CD4-positive, CD25-positive, alpha-beta regulatory T cell (primary cell): ENCODE measurements at places on chromosomes 5 and 9. TPM values are rescaled to one million over a fixed set of nuclear protein-coding genes. Genes with fewer than 3 reads are reported as not detected.
A peak's percentile ranks its signal among the peaks of the same experiment; 100 is the strongest.

DNA sequence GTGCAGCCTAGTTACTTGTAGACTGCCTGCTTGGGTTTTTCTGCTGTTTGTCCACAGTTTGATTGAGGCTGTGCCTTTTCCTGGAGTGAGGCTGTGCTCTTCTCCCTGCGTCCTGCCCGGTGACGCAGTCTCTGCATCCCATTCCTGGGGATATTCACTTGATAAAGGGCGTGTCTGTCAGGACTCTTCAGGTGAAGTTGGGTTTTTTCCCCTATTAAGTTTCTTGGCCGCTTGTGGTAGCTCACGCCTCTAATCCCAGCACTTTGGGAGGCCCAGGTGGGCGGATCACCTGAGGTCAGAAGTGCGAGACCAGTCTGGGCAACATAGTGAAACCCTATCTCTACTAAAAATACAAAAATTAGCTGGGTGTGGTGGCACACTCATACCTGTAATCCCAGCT lies 50.0 kb upstream of the SUSD3 start:
- no peak for DNase-seq

The MYMK gene
- polyA plus RNA-seq, result not detected

The SUSD3 gene
- polyA plus RNA-seq, result 215 TPM

- DNase-seq, result no peak
Observed at GRCh38 chr9:32128546-32128945, 255.9 kb upstream of the ACO1 start.

The ATP10B gene
- not detected for polyA plus RNA-seq

GRCh38 chr5:64149268-64149667 lies 16.4 kb upstream of the RNF180 start:
- DNase-seq, result no peak

DNA sequence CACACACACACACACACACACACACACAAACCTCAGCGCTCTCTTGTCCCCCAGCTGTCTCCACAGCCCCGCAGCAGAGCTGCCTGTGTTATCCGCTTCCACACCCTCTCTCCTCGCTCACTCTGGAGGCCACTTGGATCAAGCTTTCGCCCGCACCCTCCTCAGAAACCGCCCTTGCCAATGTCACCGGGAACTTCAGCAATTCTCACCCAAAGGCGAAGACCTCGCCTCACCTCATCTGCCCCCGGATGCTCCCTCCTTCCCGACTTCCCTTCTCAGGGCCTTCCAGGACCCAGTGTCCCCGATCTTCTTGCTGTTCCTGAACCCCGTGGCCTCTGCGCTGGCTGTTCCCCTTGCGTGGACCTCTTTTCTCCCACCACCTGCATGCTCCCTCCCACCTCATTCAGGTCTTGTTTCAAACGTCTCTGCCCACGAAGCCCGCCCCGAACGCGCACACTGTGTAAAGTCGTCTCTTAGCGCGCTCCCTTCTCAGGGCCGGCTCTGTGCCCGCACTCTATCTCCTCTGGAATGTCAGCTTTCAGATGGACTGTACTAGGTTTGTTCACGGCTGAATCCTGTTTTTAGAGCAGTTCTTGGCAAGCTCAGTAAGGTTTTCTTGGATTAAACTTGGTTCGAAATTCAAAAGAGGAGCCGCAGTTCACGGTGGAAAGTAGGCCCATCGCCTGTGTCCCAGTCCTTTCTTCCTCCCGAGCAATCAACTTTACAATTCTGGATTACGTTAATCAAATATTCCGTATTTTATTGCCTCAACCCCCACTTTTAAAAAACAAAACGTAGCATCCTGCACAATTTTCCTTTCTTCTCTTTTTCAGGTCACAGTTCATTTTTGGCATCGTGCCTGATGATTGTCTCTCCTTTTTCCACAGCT lies 1.0 kb upstream of the TRIM7 start:
- DNase-seq, result no peak

The DCTN4 gene
- polyA plus RNA-seq, result 7.7 TPM

DNA sequence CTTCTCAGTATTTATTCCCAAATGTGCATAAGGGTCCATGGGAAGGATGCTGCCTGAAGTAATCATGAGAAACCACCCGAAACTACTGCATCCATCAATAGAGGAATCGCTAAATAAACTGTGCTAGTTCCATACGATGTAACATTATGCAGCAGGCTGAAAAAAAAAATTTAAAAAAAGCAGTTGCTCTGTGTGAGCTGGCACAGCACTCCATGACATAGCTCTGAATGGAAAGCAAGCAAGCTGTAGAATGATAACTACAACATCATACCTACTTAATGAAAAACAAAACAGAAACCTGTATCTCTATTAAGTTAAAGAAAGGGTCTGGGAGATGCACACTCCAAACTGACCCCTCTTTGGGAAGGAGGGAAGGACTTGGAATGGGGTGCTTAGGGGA lies 49.3 kb downstream of the SHB start:
- no peak for DNase-seq

- no peak for DNase-seq
Observed at GRCh38 chr9:78169125-78169524, 66.8 kb upstream of the CEP78 start.

GRCh38 chr5:39716532-39717028 lies 291.8 kb upstream of the DAB2 start:
- no peak for DNase-seq

DNA sequence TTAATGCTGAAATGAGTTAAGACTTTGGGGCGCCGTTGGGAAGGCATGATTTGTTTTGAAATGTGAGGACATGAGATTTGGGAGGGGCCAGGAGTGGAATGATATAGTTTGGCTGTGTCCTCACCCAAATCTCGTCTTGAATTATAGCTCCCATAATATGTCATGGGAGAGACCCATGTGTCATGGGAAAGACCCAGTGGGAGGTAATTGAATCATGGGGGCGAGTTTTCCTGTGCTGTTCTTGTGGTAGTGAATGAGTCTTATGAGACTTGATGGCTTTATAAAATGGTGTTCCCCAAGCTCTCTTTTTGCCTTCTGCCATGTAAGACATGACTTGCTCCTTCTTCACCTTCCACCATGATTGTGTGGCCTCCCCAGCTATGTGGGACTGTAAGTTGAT lies 5.1 kb downstream of the SLC25A48 start:
- no peak for DNase-seq

GRCh38 chr9:93473411-93473810 lies 20.0 kb upstream of the FAM120AOS start:
- no peak for DNase-seq

The UNC13B gene
- not detected for polyA plus RNA-seq

The CKS2 gene
- polyA plus RNA-seq, result 53.0 TPM

DNA sequence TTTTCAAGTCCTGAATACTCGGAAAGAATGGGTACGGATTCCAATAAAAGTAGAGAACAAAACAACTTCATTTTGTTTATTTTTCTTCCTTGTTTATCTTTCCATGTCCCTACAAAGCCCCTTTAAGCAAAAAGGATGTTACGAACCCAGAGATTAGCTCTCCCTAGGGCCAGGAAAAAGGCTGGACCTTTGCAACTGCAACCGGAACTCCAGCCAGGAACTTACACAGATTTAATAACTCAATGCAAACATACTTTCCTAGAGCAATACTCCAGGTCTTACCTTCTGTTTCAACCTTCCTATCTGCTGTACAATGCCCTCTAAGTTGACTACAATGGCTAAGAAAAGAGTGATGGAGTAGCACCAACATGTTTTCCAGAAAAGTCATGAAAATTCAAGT lies 7.0 kb downstream of the DENND1A start:
- no peak for DNase-seq

The CCDC192 gene
- polyA plus RNA-seq, result 0.37 TPM

The LCN6 gene
- not detected for polyA plus RNA-seq

- no peak for DNase-seq
Observed at GRCh38 chr9:136502940-136503550, 20.2 kb upstream of the SEC16A start.

The PKD2L2 gene
- 0.60 TPM for polyA plus RNA-seq

- DNase-seq, result peak; percentile 60
Observed at GRCh38 chr9:5832071-5832537, 813 bp downstream of the ERMP1 start.

GRCh38 chr5:137282216-137282615 lies 216.9 kb downstream of the SPOCK1 start:
- DNase-seq, result no peak

GRCh38 chr9:113737517-113738271 lies 138.4 kb upstream of the ZNF618 start:
- DNase-seq, result peak; percentile 15

The LCN12 gene
- not detected for polyA plus RNA-seq

The PCDHB14 gene
- not detected for polyA plus RNA-seq

The RPS14 gene
- polyA plus RNA-seq, result 6,266 TPM

The SPATA31D1 gene
- polyA plus RNA-seq, result not detected

DNA sequence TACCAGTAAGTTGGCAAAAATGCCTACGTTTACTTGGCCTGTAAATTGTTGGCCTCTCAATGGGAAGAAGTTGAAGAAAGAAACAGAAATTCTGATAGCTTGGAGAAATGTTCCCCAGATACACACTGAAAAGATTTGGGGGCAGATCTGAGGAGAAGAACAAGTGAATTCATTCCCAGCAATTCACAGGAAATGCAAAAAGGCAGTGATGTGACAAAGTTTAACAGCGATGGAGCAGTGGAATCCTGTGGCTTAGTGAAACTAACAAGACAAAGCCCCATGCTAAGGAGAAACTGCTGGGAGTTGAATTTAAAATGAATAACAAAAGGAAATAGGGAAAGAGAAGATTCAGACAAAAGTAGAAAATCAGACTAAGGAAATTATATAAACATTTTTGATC lies 213.2 kb upstream of the EDIL3 start:
- no peak for DNase-seq

GRCh38 chr5:51203598-51203997 lies 179.7 kb upstream of the ISL1 start:
- no peak for DNase-seq

The LEAP2 gene
- 1.5 TPM for polyA plus RNA-seq

DNA sequence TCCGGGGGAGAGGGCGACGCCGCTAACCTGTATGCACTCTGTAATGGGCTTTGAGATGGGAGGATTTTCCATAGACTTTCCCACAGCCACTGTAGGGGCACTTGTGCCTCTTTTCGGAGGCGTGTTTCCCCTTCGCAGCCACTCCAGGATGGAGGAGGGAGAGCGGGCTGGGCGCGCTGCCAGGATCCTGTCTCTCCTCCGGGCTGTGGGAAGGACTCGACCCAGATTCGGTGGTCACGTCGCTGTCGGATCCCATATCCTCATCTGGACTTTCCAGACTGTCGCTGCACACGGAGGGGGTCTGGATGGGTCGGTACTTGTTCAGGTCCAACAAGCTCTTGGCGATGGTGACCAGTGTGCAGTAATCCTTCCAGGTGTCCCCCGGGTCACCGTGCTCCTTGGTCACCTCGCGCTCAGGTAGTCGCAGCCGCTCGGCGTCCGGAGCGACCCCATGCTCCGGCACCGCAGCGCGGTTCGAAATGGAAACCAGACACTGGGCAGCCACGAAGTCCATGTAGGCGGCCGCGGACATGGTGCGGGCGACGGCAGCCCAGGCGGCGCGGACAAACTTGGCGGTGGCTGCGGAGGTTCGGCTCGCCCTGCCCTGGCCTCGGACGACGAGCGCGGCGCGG lies 1.5 kb downstream of the KLF9 start:
- peak; percentile 35 for DNase-seq

DNA sequence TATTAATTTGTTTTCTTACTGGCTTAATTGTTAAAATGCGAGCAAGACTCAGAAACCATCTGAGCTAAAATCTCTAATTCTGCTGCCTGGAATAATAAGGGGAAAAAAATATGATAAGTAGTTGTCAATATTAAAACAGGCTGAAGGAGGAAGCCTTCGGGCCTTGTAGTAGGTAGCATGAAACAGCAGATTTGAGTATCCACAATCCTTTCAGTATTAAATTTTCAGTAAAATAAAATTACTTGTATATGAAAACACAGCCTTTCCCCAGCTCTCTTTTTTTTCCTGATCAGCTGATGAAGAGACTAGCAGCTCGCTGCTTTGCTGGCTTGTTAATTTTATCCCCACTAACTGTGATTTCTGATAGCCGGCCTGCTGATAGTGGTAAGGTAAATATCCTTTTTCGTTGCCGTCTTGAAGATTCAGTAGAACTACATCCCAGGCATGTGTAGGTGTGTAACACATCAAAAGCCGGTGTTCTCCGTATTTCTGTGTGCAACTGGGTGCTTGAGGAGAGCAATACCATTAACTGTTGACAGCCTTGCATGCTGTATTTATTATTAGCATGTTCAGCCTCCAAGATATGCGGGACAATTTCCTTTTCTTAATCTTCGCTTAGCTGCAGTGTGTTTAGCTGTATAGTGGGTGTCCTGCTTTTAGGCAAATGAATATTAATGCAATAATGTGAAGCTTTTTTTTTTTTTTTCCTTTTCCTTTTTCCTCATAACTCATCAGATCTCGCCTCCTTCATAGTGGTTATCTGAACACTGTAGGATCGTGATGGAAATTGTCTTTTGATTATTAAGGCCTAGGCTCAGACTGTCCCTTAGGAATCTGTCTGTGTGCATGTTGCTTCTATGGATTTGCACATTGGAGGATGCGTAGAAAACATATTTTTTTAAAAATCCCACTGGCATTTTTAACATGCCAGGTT lies 144.6 kb downstream of the SMARCA2 start:
- no peak for DNase-seq

DNA sequence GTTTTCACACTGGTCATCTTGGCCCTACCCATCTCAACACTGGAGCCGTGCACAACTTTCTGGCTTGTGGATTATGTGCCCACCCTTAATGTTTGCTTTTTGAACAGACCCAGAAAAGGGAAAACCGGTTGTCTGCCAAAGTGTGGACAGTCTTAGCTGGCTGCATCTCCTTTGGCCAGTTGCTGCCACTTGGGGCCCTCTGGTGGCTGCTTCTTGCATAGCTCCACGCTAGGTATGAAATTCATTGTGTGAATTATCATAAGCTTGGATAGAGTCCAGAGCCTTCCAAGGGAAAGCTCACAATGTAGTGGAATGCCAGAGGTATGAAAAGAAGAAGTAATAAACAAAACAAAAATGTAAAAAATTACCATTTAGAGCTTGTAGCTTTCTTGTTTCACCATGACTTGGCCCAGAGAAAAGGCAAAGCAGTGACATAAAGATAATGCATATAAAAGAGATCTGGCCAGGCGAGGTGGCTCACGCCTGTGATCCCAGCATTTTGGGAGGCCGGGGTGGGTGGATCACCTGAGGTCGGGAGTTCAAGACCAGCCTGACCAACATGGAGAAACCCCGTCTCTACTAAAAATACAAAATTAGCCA lies 12.5 kb upstream of the SLC36A3 start:
- peak; percentile 22 for DNase-seq

DNA sequence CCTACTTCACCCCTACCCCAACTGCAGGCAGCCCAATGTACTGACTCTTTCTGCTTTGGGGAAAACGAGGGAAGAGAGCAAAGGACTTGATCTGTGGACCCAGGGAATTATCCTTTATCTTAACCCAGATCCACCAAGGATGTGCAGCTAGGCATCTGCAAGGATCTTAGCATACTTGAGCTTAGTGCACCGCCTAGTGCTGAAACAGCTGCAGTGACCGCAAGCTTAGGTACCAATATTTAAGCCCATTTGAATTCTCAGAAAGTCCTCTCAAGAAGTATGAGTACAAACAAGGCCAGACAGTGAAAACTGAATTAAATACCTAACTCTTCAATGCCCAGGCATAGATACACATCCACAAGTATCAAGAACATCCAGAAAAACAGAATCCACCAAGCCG lies 576.7 kb upstream of the ADAMTS16 start:
- no peak for DNase-seq

GRCh38 chr5:154513669-154514084 lies 35.6 kb upstream of the HAND1 start:
- no peak for DNase-seq

The CCL19 gene
- not detected for polyA plus RNA-seq

The NTRK2 gene
- polyA plus RNA-seq, result not detected
